Fibroblast of lung (primary cell): ENCODE measurements at places on chromosomes 2 and 18. TPM values are rescaled to one million over a fixed set of nuclear protein-coding genes. Genes with fewer than 3 reads are reported as not detected.
A peak's percentile ranks its signal among the peaks of the same experiment; 100 is the strongest.

GRCh38 chr2:76009484-76009883 is 298.8 kb upstream of the GCFC2 start:
- H3K27ac ChIP-seq: no peak overlapping the region
- no peaks in the 10 kb centered on the region for H3K27me3 ChIP-seq
- no peak for DNase-seq
- H3K4me1 ChIP-seq: no peaks in the 10 kb centered on the region

- H3K4me3 ChIP-seq: no peak overlapping the region
- peaks cover 7% of the 10 kb centered on the region for H3K4me1 ChIP-seq
- DNase-seq: no peak
Measured at GRCh38 chr18:2971741-2972552, 41.0 kb downstream of the LPIN2 start.

DNA sequence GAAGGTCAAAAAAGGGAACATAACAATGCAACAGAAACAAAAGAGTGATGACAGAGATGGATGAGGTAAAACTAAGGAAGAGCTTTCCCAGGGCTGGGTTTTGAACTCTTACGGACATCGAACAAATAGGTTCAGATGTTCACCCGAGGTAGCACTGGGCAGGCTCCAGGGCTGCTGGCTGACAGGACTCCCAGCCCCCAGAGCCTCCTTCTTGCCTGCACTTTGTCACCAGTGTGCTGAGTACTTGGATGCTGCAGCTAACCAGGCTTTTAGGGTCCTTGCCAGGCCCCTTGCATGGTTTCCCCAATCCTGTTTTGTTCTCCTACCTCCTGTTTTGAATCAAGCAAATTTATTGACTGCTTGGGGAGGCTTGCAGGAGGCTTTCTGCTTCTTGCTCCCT is 322.9 kb downstream of the DYSF start:
- no peaks in the 10 kb centered on the region for H3K4me1 ChIP-seq
- no peak overlapping the region for H3K4me3 ChIP-seq
- no peak for DNase-seq
- H3K27ac ChIP-seq: no peak overlapping the region
- H3K27me3 ChIP-seq: peaks cover 22% of the 10 kb centered on the region

GRCh38 chr2:237652854-237653253 is 25.5 kb downstream of the LRRFIP1 start:
- no peak overlapping the region for H3K4me3 ChIP-seq
- DNase-seq: no peak
- H3K4me1 ChIP-seq: no peaks in the 10 kb centered on the region
- no peaks in the 10 kb centered on the region for H3K27me3 ChIP-seq

DNA sequence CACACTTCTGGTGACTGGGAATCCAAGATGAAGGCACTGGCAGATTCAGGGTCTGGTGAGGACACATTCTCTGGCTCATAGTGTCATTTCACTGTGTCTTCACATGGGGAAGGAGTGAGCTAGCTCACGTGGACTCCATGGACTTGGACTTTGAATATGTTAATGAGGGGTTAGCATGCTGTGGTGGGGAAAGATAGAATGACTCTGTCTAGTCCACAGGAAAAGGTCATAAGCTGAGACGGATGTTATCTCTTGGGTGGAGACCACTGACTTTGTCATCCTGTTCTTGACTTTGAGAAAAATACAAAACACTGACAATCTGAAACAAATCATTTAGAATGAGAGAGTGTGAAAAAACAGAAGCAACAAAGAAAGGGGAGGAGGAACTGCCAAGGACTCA is 145.9 kb downstream of the PIK3C3 start:
- no peaks in the 10 kb centered on the region for H3K36me3 ChIP-seq
- no peaks in the 10 kb centered on the region for H3K4me1 ChIP-seq
- no peaks in the 10 kb centered on the region for H3K27me3 ChIP-seq
- H3K27ac ChIP-seq: no peak overlapping the region

DNA sequence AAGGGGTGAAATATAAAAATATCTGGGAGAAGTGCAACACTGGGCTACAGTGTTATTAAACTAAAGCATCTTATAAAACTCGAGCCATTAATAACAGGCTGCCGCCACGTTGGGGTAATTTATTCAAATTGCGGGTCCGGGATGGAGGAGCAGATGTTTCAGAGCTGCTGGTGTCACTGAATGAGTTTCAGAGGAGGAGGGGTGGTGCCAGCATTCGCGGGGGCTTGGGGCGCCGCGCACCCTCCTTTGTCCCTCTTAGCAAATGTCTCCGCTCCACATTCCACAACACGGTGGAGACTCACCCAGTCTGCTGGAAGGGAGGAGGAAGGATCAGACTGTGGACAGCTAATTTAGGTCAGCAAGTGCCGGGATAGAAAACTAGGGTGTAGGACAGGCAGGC is 260.5 kb downstream of the CELF4 start:
- no peak overlapping the region for H3K27ac ChIP-seq
- no peaks in the 10 kb centered on the region for H3K4me1 ChIP-seq
- no peaks in the 10 kb centered on the region for H3K36me3 ChIP-seq
- no peak for DNase-seq
- H3K27me3 ChIP-seq: no peaks in the 10 kb centered on the region

- no peaks in the 10 kb centered on the region for H3K36me3 ChIP-seq
- H3K27ac ChIP-seq: no peak overlapping the region
- H3K4me3 ChIP-seq: no peak overlapping the region
Measured at GRCh38 chr2:132815516-132815915, 145.5 kb upstream of the LYPD1 start.

GRCh38 chr2:158194229-158194628 is 92.6 kb downstream of the UPP2 start:
- H3K4me1 ChIP-seq: no peaks in the 10 kb centered on the region
- H3K27ac ChIP-seq: no peak overlapping the region
- no peaks in the 10 kb centered on the region for H3K36me3 ChIP-seq
- no peaks in the 10 kb centered on the region for H3K27me3 ChIP-seq

GRCh38 chr2:5285872-5286769 is 406.1 kb upstream of the SOX11 start:
- no peaks in the 10 kb centered on the region for H3K27me3 ChIP-seq
- no peaks in the 10 kb centered on the region for H3K4me1 ChIP-seq
- H3K27ac ChIP-seq: no peak overlapping the region
- no peaks in the 10 kb centered on the region for H3K36me3 ChIP-seq
- DNase-seq: no peak
- no peak overlapping the region for H3K4me3 ChIP-seq

GRCh38 chr2:135551356-135551755 is 20.1 kb downstream of the R3HDM1 start:
- DNase-seq: no peak
- no peak overlapping the region for H3K4me3 ChIP-seq
- no peaks in the 10 kb centered on the region for H3K27me3 ChIP-seq
- H3K4me1 ChIP-seq: no peaks in the 10 kb centered on the region
- no peak overlapping the region for H3K27ac ChIP-seq

DNA sequence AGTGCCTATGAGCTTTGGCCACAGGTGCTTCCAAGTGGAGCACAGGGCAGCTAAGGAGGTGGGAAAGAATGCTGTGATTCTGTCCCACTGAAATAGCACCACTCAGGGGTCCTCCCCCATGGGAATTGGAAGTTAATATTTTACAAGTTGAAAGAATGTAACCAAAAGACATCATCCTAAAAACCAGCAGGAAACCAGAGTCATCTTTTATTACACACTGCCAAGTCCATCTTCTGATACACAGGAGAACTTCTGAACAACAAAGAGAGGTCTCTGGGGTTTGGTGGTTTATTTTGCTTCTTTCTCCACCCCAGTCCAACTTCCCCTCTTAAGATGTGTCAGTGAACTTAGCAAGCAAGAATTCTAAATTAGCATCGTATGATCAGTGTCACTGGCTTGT is 47.7 kb downstream of the COLEC12 start:
- no peak overlapping the region for H3K4me3 ChIP-seq
- H3K36me3 ChIP-seq: no peaks in the 10 kb centered on the region
- DNase-seq: no peak
- H3K27me3 ChIP-seq: no peaks in the 10 kb centered on the region

- no peaks in the 10 kb centered on the region for H3K36me3 ChIP-seq
- H3K27ac ChIP-seq: no peak overlapping the region
- no peak for DNase-seq
- no peaks in the 10 kb centered on the region for H3K27me3 ChIP-seq
Measured at GRCh38 chr18:13147130-13147529, 71.4 kb upstream of the LDLRAD4 start.

- no peaks in the 10 kb centered on the region for H3K27me3 ChIP-seq
- peaks cover 12% of the 10 kb centered on the region for H3K4me1 ChIP-seq
- H3K36me3 ChIP-seq: peaks cover 4% of the 10 kb centered on the region
- H3K27ac ChIP-seq: no peak overlapping the region
- no peak for DNase-seq
- no peak overlapping the region for H3K4me3 ChIP-seq
Measured at GRCh38 chr2:130376433-130377293, 20.8 kb downstream of the PTPN18 start.

- no peak overlapping the region for H3K4me3 ChIP-seq
- H3K27ac ChIP-seq: no peak overlapping the region
- no peaks in the 10 kb centered on the region for H3K36me3 ChIP-seq
- no peak for DNase-seq
Measured at GRCh38 chr2:105809723-105810122, 65.0 kb downstream of the NCK2 start.

- peaks cover 6% of the 10 kb centered on the region for H3K4me1 ChIP-seq
- DNase-seq: peak; percentile 5
- H3K27ac ChIP-seq: no peak overlapping the region
- no peak overlapping the region for H3K4me3 ChIP-seq
- H3K36me3 ChIP-seq: no peaks in the 10 kb centered on the region
Measured at GRCh38 chr2:170123593-170123992, 54.4 kb upstream of the MYO3B start.

DNA sequence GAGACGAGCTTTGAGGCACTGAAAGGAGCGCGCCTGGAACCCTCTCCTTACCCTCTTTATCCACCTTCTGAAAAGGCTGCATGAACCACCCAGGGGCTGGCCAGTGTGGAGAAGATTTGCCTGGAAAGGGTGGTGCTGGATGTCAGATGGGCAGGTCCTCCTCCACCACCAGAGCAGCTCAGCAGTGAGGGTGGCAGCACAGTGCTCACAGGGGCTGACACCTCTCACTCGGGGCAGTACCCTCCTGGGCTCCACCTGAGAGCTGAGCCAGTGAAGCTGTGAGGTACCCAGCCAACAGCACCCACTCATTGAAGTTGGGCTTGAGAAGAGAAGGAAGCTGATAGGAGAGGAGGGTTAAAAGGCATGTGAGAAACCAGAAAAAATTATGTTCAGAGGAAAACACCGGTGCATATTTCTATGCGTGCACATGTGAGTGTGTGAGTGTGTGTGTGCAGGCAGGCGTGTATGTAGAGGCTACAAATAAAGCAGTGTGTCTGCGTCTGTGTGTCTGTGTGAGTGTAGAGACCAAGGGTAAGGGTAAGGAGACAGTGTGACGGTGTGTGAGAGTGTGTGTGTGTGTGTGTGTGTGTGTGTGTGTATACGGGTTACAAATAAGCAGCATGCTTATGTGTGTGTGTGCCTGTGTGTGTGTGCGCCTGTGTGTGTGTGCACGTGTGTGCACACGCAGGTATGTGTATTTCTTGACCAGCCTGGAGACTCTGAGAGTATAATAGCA is 40.7 kb downstream of the TEX44 start:
- peak overlapping the region; percentile 59 for H3K27ac ChIP-seq
- H3K27me3 ChIP-seq: no peaks in the 10 kb centered on the region
- DNase-seq: no peak
- peaks cover 15% of the 10 kb centered on the region for H3K4me1 ChIP-seq
- H3K36me3 ChIP-seq: no peaks in the 10 kb centered on the region
- no peak overlapping the region for H3K4me3 ChIP-seq

Gene AMER3
- not detected in 2 replicates for total RNA-seq

Gene MAP3K20
- total RNA-seq: 120 and 138 TPM in 2 replicates

Gene LYG1
- 0.26 and 0.50 TPM in 2 replicates for total RNA-seq

Gene ABCA12
- under 0.01 TPM in 2 replicates for total RNA-seq

Gene RNPEPL1
- total RNA-seq: 10.3 and 20.6 TPM in 2 replicates

Gene ACTR2
- total RNA-seq: 67.3 and 90.2 TPM in 2 replicates

Gene C2orf66
- 0.17 and 0.26 TPM in 2 replicates for total RNA-seq

Gene FARP2
- 28.2 and 29.3 TPM in 2 replicates for total RNA-seq
